ENCODE measurements at places on chromosomes 2 and 18.

DNA sequence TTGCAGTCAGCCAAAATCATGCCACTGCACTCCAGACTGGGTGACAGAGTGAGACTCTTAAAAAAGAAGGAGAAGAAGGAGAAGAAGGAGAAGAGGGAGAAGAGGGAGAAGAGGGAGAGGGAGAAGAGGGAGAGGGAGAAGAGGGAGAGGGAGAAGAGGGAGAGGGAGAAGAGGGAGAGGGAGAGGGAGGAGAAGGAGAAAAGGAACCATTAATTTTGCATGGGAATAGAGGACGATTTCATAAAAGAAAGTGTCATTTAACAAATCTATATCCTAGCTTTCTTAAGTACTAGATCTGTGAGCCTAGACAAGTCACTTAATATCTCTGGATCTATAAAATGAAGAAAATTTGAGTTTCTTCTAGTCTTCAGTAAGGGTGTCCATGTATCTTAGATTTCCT is 9.6 kb downstream of the NOL10 start:
- DNase-seq = no peak

GRCh38 chr2:241376808-241377207 is 20.7 kb downstream of the FARP2 start:
- no peak for DNase-seq

- DNase-seq = no peak
Measured at GRCh38 chr2:85324639-85325465, 2.9 kb downstream of the TGOLN2 start.

GRCh38 chr2:164542581-164543021 is 78.7 kb downstream of the GRB14 start:
- no peak for DNase-seq

- DNase-seq = no peak
Measured at GRCh38 chr2:54074606-54075341, 40.6 kb upstream of the ACYP2 start.

GRCh38 chr2:26892922-26893524 is 45.1 kb downstream of the DPYSL5 start:
- no peak for DNase-seq

DNA sequence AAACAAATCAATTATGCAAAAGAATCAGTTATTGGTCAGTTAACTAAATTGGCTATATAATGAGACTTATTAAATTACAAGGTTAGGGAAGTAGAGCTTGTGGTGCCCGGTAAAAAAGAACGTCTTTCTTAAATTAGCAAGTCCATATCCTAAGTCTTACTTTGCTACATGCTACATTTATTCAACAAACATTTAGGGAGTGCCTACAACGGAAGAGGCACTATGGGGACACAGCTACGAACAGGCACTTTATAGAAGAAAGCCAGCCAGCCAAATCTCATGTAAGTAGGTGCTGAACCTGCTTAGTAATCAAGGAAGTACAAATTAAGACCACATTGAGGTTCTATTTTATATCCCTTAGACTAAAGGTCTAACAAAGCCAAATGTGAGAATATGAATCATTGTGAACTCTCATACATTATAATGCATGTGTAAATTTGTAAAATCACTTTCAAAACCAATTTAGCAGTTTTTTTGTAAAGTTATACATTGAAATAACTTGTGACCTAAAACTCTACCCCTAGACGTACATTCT is 59.9 kb downstream of the PDK1 start:
- DNase-seq = no peak

- DNase-seq = no peak
Measured at GRCh38 chr2:138474100-138474825, 27.3 kb upstream of the SPOPL start.

GRCh38 chr2:65159906-65160305 is 30.0 kb upstream of the RAB1A start:
- DNase-seq = no peak

- DNase-seq = no peak
Measured at GRCh38 chr2:24238158-24238557, 63.3 kb downstream of the FAM228A start.

GRCh38 chr2:58334414-58334813 is 93.3 kb upstream of the FANCL start:
- DNase-seq = no peak

DNA sequence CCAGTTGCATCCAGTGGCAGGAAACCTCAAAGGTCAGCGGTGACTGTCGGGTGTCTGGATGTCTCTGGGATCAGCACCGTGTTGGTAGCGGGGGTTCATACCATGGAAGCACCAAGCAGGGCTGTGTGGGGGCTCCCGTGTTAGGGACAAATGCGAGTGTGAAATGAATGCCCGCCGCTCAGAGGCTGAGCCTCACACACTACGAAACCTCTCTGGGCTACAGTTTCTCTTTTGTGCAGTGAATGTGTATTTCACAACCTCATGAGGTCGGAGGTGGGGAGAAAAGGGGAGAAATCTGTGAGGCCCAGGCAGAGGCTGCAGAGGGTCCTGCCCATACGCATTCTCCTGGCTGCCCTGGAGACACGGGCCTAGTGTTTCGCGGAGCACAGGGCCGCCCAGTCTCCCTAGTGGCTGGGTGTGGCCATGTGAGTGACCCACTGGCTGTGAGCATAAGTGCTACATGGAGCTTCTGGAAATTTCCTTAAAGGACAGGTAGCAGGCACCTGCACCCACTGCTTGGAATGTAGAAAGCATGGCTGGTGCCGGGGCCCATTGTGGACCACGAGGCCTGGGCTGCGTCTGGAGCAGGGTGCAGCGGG is 138.0 kb upstream of the GLI2 start:
- DNase-seq = no peak

GRCh38 chr2:43748333-43748732 is 25.5 kb upstream of the DYNC2LI1 start:
- DNase-seq = no peak
